RPMI7951 (cell line): ENCODE measurements at places on chromosomes 3 and 15. TPM values are rescaled to one million over a fixed set of nuclear protein-coding genes. Genes with fewer than 3 reads are reported as not detected.

PRR20G gene
- total RNA-seq, result not detected in 2 replicates

TNFAIP8L3 gene
- total RNA-seq, result 0.29 and 0.48 TPM in 2 replicates

PXK gene
- 53.8 and 63.6 TPM in 2 replicates for total RNA-seq

RETNLB gene
- total RNA-seq, result not detected in 2 replicates

GRCh38 chr15:73389971-73390544, 21.3 kb upstream of the HCN4 start:
- DNase-seq, result no peak

- DNase-seq, result no peak
These were observed 33.1 kb upstream of the TSC22D2 start for GRCh38 chr3:150374975-150375374.

GRCh38 chr15:78390826-78391225, 47.2 kb upstream of the IREB2 start:
- peak; percentile 90 for DNase-seq

GRCh38 chr15:52183562-52184173, 7.5 kb downstream of the GNB5 start:
- DNase-seq, result peak; percentile 44

GRCh38 chr3:94106268-94106667, 43.4 kb downstream of the NSUN3 start:
- no peak for DNase-seq

DNA sequence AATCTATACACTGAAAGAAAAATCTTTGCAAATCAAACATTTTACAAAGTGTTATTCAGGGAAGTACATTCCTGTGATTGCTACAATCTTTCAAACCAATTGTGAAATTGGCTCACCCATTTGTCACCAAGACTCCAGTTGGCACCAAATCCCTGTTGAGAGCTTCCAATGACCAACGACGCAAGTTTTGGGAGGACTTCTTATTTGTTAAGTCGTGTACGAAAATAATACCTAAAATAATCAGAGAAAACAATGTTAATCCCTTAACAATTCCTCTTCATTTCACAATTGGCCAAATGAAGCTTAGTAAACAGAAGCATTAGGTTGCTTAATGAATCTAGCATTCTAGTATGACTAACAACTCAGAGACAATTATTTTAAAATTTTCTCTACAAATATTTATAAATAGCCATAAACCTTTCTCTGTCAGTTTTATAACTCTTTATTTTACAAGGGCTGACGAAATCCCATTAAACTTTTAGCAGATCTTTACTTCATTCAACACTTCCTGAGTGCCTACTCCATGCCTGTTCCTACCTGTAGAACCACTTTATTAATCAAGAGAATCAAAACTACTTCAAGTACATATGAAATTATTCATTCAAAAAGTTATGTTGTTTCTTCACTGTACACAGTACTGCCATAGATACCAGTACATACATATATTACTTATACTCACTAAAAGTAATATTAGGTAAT, 24.0 kb upstream of the HGD start:
- DNase-seq, result no peak

GRCh38 chr15:25408428-25408827, 30.4 kb downstream of the UBE3A start:
- no peak for DNase-seq

- peak; percentile 39 for DNase-seq
These were observed 3.9 kb upstream of the BNC1 start for GRCh38 chr15:83288381-83288801.

GRCh38 chr15:91338766-91339165, 238.7 kb downstream of the SV2B start:
- peak; percentile 38 for DNase-seq

- no peak for DNase-seq
These were observed 3.4 kb downstream of the PHLDB2 start for GRCh38 chr3:111862415-111862814.

DNA sequence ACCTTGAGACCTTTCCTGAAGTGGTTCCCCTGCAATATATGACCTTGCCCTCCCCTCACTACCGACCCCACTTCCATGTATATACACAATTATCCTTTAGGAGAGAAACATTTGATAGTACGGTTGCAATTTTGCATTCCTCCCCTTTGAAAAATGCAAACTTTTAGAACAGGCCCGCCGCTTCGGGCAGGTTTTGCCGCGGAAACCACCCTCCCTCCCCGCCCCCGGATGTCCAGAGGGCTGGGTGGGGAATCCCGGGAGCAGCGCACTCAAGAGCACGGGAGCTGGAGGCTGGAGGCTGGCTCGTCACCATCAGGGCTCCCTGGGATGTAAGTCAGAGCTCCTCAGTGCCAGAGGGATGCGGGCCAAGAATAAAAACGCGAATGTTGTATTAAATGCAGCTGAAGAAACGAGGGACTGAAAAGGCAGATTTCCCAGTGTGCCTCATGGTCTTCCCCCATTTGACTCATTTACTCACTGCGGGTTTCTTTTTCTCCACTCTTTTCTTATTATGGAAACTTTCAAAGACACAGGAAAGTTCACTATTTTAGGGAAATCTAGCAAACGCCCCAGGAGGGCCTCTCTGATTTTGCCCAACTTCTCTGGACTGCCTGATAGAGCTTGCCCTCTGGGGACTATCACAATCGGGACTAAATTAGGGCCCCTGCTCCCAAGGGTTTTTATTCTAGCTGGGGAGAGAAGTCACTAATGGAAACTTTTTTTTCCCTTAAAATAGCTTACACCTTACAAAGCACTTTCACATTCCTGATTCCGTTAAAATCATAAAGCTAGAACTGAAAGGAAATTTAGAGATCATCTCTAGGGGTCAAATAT, 2.9 kb upstream of the USP3 start:
- peak; percentile 93 for DNase-seq

DNA sequence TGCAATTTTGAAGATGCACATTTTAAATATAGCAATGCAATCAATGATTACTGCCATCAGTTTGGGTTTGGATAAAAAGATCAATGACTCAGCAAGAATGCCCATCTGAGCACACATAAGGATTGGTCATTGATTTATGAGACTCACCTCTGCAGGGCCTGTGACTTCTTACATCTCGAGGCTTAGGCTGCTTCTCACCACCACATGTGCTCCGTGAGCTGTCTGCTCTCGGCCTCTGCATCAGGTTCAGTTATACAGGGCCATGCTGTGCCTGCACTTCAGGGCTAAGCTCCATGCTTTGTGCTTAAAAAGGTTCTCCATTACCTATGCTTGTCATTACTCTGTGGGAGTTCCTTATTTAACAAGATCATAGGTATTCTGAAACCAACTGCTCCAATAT, 887.5 kb downstream of the DIPK2A start:
- DNase-seq, result no peak

DNA sequence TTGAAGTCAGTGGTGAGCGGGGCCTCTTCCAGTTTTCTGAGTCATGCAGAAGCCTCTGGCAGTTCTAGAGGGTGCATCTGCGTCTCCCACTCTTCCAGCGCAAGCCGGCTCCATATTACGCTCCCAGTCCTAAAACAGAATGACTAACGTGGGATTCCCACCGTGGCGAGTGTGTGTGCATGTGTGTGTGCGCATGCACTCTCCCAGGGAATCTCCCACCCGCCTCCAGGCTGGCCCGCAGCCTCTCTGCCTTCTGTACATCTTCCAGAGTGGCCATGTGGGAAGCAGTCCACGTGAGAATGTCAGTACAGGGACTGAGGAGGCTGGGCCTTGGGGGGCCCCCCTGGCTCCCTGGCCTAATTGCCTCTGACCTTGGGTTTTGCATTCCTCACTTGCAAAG, 87.7 kb downstream of the LSM3 start:
- peak; percentile 95 for DNase-seq

- DNase-seq, result no peak
These were observed 124.9 kb downstream of the IGSF11 start for GRCh38 chr3:118909763-118910162.

- DNase-seq, result no peak
These were observed 39.8 kb downstream of the LRRC49 start for GRCh38 chr15:70932397-70932796.

- peak; percentile 43 for DNase-seq
These were observed 28.9 kb downstream of the CFAP91 start for GRCh38 chr3:119731560-119732343.
